Posterior vena cava (tissue), 2 donors: ENCODE measurements at places on chromosomes 11 and 22.

DNA sequence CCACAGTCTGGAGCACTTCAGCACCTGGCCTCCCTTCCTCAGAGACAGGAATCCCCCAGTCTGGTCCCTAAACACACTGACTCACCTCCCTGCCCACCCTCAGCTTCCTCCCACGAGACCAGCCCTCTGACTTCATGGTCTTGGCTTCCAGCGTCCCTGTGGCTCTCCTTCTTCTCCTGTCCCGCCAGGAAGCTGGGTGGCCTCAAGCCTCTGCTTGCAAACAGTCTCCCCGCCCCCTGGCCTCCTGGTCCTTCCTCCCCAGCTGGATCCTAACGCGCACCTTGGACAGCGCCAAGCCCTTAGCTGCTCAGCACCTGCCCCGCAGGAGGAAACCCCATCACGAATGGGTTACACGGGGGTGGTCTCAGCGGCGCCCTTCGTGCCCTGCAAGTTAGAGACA lies 4.5 kb downstream of the NCF4 start:
- DNase-seq = no peak

- peak; percentile 95 for DNase-seq
These were observed at the start of gene MADD for GRCh38 chr11:47269829-47270305. TSS of gene MADD (plus strand) at chr11:47270133.

DNA sequence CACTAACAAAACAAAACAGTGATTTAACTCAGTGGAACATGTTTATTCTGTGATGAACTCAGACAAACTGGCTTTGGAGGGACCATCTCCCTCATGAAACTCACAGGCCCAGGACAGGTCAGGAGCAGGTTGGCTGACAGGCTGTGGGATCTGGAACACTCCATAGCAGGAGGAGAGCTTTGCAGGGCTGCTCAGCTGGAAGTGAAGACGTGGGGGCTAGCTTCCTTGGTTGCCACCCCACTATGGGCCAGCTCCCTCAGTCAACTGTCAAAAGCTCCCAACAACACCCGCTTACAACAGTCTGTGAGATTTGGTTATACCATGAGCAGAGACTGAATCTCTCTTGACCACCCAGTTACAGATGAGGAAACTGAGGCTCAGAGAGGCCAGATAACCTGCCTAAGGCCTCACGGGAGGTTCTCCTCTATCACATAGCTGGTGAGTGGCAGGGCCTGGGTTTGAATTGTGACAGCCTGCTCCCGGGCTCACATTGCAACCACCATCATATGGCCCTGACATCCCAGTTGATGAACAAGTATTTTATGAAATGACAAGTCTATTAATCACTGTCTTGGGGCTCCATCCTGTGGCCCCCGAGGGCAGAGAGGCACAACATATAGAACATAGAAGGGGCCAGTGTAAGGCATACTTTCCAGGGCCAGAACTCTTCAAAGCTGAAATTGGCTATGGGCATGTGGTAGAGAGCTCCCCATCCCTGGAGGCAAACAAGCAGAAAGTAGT lies 473.4 kb downstream of the MN1 start:
- no peak for DNase-seq

GRCh38 chr11:75158696-75159150 lies 7.8 kb downstream of the SLCO2B1 start:
- no peak for DNase-seq

GRCh38 chr22:22219140-22219996 lies 25.2 kb upstream of the VPREB1 start:
- no peak for DNase-seq

- no peak for DNase-seq
These were observed 57.2 kb downstream of the RPS6KA4 start for GRCh38 chr11:64415996-64416728.

GRCh38 chr11:119433358-119433725 lies 10.4 kb upstream of the THY1 start:
- no peak for DNase-seq

DNA sequence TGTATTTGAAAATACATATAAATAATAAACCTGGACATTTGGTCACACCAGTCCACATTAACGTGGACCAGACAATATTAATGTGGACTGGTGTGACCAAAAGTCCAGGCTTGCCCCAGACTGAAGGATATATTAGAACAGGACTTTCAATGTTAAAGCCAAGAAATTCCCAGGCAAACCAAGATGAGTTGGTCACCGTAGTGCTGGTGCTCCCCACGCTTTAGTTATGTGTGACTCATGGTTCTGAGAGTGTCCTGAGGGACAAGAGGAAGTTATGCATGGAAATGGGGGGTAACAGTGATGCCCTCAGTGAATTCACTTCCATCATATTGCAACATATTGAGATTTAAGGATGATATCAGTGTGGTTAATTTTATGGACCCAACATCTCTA lies 31.4 kb downstream of the POU2AF1 start:
- no peak for DNase-seq

- no peak for DNase-seq
These were observed 34.5 kb downstream of the COMMD9 start for GRCh38 chr11:36254713-36255112.

GRCh38 chr22:36385491-36386350 lies 2.0 kb downstream of the MYH9 start:
- DNase-seq = no peak

GRCh38 chr11:121240650-121241303 lies 51.8 kb upstream of the SC5D start:
- DNase-seq = no peak

GRCh38 chr11:43545610-43546009 lies 134.9 kb upstream of the HSD17B12 start:
- no peak for DNase-seq

GRCh38 chr11:26286472-26287066 lies 45.4 kb upstream of the ANO3 start:
- no peak for DNase-seq

- peak; percentile 86 for DNase-seq
These were observed at the start of gene MICAL3 for GRCh38 chr22:18024276-18024939. TSS of gene MICAL3 (minus strand) at chr22:18024561. CDS start at chr22:17906812, 117,749 bp downstream.

GRCh38 chr11:617199-617911 lies 1.6 kb upstream of the IRF7 start:
- no peak for DNase-seq

GRCh38 chr11:9607511-9607899 lies 34.0 kb downstream of the WEE1 start:
- no peak for DNase-seq

DNA sequence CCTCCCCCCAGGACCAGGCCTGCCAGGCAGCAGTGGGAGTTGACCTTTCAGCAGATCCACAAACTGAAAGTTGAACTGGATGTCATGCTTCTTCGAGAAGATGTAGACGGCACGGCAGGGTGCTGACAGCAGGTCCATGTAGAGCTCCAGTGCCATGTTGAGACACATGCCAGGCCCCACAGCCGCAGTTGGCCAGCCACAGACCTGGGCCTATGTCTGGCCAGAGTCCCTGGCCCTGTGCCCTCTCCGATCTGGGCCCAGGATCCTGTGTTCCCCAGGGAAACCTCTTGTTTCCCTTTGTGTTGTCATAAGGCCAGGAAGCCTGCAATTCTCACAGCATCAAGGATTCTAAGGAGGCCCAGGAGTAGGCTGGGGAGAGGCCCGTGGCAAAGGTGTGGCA lies at the start of gene GSTT4:
Gene GSTT4, minus strand, starts transcription at position 253 of the 400 bp plus-strand sequence. Its CDS starts 97 bp downstream, at position 156.
- no peak for DNase-seq

- DNase-seq = no peak
These were observed 526.6 kb downstream of the MN1 start for GRCh38 chr22:27274770-27275449.

DNA sequence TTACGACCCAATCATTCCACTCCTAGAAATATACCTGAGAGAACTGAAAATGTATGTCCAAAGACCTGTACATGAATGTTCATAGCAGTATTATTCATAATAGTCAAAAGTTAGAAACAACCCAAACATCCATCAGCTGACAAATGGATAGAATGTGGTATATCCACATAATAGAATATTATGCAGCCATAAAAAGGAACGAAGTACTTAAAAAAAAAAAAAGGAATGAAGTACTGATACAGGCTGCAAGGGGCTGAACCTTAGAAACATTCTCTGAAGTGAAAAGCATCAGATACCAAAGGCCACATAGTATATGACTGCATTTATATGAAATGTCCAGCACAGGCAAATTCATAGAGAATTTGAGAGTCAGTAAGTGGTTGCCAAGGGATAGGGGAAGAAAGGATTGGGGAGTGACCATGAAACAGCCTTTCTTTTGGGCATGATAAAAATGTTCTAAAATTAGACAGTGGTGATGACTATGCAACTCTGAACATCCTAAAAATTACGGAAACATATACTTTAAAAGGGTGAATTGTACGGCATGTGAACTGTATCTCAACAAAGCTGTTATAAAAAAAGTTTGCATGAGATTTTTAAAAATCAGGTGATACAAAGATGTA lies 1.8 kb downstream of the TPST2 start:
- DNase-seq = no peak

DNA sequence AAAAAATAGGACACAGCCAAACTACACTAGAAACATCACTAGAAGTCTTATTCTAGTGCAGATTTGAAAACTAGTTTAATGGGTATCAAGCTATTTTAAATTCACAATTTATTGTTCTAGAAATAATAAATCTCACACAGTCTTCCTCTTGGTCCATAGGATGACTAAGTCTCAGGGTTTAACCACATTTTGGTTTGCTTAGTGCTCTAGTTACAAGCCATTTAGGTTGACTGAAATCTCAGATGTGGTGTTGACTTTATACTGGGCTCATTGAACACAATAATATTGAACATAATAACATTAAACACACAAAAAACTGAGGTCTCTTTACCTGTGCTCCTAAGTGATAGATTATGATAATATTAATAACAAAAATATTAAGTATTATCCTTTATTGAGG lies 760.3 kb upstream of the CCDC179 start:
- no peak for DNase-seq

- DNase-seq = no peak
These were observed 352 bp downstream of the C22orf23 start for GRCh38 chr22:37953062-37953436.

DNA sequence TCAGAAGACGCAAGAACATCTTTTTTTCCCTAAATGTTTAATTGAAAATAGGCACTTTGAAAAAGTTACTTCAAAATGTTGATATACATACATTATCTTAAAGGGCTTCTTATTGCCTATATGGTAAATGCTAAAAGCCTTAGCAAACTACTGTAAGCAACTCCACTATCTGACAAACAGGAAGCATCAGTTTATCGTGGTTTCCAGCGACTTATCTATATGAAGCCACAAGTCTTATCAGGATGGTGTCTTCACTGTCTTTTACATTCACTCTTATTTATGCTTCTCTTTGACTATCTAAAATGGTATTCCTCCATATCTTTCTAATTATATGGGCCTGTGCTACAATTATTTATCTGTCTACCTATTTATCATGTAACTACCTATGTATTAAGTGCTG lies 2091.9 kb downstream of the LRRC4C start:
- no peak for DNase-seq

DNA sequence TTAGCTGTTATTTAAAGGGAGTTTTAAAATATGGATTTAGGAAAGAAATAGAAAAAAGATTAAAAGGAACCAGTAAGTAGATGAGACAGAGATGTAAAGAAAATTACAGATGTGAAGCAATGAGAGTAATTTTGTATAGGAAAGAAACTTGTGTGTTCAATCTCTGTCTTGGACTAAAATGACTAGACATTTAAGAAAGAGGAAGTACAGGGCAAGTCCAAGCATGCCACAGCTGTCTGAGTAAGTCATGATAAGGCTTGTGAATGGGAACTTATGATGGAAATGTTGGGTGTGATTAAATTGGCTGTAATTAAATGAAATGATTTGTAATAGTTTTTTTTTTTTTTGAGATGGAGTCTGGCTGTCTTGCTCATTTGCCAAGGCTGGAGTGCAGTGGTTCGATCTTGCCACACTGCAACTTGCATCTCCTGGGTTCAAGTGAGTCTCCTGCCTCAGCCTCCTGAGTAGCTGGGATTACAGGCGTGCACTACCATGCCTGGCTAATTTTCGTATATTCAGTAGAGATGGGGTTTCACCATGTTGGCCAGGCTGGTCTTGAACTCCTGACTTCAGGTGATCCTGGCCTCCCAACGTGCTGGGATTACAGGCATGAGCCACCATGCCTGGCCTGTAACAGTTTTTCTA lies 5.9 kb upstream of the ACY3 start:
- DNase-seq = no peak

- DNase-seq = no peak
These were observed 160.9 kb downstream of the TRIM29 start for GRCh38 chr11:119976805-119977560.

DNA sequence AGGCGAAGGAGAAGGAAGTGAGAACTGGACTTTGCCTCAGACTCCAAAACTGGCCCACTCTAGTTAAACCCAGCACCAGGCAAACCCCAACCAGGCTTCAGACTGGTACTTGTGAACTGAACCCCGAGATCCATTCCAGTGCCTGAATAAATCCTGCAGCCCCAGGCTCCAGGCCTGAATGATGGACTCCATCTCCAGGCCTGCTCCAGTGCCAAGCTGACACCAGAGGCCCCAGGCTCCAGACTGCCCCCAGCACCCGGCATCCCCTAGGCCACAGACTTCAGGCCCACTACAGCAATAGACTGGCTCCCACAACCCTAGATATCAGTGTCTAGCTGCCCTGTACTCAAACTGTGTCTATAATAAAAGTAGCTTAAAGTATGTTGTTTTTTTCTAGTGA lies 406.8 kb downstream of the FAM181B start:
- peak; percentile 44 for DNase-seq

GRCh38 chr11:132142121-132142520 lies 771.7 kb downstream of the NTM start:
- no peak for DNase-seq

DNA sequence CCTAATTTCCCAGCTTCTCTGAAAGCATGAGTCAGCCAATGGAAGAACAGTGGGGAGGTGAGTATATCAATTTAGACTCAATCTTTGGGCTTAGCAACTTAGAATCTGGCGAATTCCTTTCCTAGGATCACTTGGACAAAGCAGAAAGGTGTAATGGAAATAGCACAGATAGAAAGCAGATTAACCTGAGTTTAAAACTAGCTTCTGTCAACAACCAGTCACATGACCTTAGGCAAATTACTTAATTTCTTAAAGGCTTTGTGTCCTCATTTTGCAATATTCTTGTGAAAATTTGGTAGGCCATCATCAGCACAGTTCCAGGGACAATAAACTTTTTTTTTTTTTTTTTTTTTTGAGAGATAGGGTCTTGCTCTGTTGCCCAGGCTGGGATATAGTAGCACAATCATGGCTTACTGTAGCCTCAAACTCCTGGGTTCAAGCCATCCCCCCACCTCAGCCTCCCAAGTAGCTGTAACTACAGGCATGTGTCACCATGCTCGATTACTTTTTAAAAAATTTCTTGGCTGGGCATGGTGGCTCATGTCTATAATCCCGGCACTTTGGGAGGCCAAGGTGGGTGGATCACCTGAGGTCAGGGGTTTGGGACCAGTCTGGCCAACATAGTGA lies 40.8 kb upstream of the PCF11 start:
- DNase-seq = no peak

- DNase-seq = no peak
These were observed 15.0 kb upstream of the APOA1 start for GRCh38 chr11:116852261-116853031.
